Hippocampal formation (tissue), 2 donors: ENCODE measurements at places on chromosomes 5 and 9.

DNA sequence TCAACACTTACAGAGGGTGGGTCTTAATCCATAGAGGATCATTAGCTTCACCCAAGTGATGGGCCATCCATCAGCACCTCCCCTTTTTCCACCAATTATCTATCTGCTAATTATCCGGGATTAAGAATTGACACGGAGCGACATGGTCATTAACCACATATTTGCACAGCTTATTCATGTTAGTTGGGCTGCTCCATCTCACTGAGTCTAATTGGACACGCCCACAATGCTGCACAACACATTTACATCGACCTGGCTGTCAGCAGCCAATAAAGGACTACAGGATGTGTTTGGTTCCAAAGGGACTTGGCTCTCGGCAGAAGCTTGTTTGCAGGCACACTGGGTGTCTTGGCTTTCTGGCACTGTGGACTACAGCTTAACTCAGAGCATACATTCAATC lies 21.6 kb downstream of the FOXE1 start:
- DNase-seq = no peak

- DNase-seq = no peak
Observed at GRCh38 chr9:81801190-81801589, 111.8 kb upstream of the TLE1 start.

DNA sequence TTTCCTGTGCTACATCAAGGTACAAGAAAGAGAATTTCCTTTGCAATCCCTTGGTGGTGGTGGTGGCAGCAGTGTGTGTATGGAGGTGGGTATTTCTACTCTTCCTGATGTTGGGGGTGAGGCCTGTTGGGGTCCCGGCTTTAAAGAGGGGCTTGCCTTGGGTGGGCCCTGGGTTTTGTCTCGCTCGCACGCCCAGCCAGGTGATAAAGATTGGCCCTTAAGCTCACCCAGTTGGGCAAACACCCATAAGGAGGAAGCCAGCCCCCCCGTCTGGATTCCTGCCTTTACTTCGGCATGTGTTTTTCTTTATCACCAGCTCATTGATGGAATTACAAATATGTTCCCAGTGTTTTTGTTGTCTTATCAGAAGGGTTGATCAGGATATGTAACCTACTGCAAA lies 16.0 kb upstream of the SARDH start:
- no peak for DNase-seq

DNA sequence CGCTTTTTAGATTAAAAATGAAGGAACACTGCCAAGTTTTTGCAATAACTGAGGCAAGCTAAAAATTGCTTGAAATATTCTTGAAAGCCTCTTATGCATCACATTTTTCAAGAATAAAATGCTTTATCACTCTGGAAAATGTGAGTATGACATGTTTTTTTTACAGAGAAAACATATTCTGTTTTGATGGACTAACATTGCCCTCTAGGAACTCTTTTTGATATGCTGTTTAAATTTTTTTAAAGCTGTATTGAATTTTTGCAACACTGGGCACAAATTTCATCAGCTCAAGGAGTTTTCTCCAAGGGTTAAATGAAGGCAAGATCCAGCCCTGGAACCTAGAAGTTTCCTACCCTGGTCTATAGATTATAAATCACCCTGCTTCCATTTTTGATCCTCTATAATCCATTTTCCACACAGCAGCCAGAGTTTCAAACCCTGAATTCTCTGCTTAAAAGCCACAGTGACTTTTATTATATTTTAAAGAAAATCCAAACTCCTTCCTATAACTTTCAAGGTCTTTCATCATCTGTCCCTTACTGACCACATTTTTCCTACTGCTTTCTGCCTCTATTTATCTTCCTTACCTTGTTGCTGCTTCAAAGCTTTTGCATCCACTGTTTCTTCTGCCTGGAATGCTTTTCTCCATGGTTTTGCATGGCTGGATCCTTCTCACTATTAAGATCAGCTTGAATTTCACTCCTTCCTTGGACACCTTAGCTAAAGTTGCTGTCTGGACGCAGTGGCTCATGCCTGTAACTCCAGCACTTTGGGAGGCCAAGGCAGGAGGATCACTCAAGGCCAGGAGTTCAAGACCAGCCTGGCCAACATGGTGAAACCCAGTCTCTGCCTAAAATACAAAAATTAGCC lies 60.9 kb downstream of the IL31RA start:
- DNase-seq = no peak

- no peak for DNase-seq
Observed at GRCh38 chr9:83472221-83472665, 66.0 kb downstream of the FRMD3 start.

GRCh38 chr5:72871366-72872024 lies 55.0 kb downstream of the TNPO1 start:
- DNase-seq = no peak

- no peak for DNase-seq
Observed at GRCh38 chr9:117649126-117649525, 55.1 kb upstream of the TLR4 start.

GRCh38 chr5:76960004-76960625 lies 7.3 kb downstream of the CRHBP start:
- DNase-seq = no peak

GRCh38 chr9:18994263-18994916 lies 38.6 kb downstream of the SAXO1 start:
- DNase-seq = no peak

DNA sequence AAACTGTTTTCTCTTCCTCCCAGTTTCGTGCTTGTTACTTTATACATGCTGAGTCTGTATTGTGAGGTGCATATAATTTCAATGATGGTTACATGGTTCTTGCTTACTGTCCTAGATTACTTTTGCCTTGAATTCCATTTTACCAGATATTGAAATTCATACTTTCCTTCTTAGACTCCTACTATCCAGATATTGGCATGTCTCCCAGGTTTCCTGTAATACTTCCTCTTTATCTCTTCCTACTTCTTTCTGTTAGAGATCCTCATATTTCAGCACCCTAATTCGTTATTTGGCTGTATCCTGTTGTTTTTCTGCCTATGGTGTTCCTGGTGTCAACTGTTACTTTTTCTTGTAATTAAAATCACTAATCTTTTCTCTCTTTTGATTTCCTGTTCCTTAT lies 522.1 kb downstream of the CCDC171 start:
- no peak for DNase-seq

DNA sequence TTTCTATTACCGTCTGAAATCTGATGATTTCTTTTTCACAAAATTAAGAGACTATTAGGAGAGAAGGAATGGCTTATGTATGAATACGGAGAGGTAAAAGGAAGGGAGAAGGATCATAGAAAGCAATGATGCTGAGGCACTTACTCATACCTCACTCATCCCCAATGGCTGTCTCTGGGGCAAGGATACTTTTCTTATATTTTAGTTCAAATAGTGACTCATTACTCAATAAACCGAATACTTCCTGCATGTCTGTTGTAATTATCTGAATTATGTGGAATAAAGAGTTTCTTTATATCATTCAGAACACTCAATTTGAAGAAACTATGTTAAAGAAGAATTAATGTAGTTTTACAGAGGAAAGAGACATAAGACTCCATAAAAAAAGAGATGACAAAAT lies 284.5 kb upstream of the NUDT12 start:
- DNase-seq = no peak

DNA sequence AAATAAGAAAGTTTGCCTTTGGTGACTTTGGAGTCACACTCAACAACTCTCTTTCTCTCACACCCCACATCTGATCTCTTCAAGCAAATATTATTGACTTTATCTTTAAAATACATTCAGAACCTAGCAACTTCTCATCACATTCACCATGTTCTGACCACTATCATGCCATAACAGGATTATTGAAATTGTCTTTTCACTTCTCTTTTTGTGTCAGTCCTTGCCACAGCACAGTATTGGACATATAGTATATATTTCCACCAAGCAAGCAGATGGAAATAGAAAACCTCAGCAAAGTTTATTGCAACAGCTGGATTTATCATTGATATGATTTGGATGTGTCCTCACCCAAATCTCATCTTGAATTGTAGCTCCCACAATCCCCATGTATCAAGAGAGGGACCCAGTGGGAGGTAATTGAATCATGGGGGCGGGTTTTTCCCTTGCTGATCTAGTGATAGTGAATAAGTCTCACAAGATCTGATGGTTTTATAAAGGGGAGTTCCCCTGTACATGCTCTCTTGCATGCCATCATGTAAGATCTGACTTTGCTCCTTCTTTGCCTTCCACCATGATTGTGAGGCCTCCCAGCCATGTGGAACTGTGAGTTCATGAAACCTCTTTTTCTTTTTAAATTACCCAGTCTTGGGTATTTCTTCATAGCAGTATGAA lies 26.9 kb upstream of the ITGA1 start:
- DNase-seq = no peak

- DNase-seq = peak; percentile 35
Observed at GRCh38 chr5:112604732-112605630, 132.7 kb upstream of the APC start.

GRCh38 chr9:23741351-23741750 lies 84.7 kb downstream of the ELAVL2 start:
- DNase-seq = no peak

GRCh38 chr5:73365990-73366667 lies 82.4 kb downstream of the FOXD1 start:
- DNase-seq = no peak

- DNase-seq = no peak
Observed at GRCh38 chr5:168950241-168950951, 350.5 kb downstream of the SLIT3 start.

DNA sequence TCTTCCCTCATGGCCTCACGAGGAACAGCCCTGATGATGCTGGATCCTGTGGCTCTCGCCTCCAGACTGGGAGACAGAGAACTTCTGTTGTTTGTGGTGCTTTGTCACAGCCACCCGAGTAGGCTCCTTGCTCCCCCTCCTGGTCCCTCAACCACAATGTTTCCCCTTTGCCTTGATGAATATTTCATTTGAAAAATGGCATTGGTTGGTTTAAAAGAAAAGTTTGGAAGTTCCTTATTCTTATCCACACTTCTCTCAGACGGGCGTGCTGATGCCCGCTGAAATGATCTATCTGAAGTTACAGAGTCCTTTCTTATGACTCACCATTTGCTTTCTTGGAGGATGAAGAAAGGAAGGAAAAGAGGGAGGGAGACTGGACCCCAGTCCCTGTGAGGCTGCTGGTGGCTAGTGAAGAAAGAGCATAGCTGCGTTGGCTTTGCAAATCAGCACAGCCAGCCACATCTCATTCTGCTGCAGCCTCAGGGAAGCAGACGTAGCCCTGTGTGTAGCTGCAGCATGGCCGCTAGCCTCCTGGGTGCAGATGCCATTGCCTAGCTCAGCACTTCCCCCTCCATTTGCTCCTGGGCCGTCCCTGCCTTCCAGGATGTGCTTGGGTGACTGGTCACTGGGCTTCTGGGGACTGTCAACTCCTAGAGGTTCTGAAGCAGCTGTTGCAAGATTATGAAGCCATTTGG lies 185.9 kb downstream of the ERCC6L2 start:
- DNase-seq = peak; percentile 18

- no peak for DNase-seq
Observed at GRCh38 chr9:98750364-98751060, 41.8 kb upstream of the GABBR2 start.

GRCh38 chr5:97009212-97009898 lies 73.5 kb downstream of the LNPEP start:
- DNase-seq = no peak

GRCh38 chr5:143033535-143034250 lies 263.5 kb downstream of the ARHGAP26 start:
- no peak for DNase-seq

GRCh38 chr9:136045595-136046553 lies 49.2 kb downstream of the NACC2 start:
- DNase-seq = no peak

GRCh38 chr5:58077416-58077815 lies 382.5 kb downstream of the PLK2 start:
- DNase-seq = no peak

DNA sequence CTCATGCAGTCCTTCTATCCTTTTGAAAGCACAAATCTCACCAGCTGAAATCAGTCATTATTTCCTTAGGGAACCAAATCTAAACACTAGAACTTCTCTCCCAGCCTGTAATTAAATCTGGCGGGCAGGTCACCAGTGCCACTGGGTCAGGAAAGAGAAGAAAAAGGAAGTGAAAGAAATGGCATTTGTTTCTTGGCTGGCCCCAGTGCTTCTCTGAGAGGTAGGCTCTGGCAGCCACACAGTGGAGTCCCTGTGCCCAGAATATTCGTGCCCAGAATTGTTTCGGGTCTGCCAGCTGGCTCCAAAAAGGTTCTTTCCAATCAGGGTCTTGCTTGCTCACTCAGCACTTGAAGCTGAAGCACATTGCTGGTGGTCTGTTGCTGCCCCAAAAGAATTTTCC lies 133.9 kb upstream of the MTAP start:
- DNase-seq = peak; percentile 41

DNA sequence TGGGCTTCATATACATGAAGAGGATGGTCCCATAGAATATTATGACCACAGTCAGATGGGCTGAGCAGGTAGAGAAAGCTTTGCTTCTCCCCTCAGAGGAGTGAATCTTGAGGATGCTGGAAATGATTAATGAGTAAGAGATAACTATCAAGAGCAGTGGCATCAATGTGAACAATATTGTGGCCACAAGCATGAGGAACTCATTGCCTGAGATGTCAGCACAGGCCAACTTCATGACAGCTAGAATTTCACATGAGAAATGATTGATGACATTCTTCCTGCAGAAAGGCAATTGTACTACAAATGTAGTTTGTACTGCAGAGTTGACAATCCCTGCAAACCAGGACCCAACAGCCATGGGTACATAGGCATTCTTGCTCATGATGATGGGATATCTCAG lies 586 bp downstream of the OR13C9 start:
- no peak for DNase-seq

DNA sequence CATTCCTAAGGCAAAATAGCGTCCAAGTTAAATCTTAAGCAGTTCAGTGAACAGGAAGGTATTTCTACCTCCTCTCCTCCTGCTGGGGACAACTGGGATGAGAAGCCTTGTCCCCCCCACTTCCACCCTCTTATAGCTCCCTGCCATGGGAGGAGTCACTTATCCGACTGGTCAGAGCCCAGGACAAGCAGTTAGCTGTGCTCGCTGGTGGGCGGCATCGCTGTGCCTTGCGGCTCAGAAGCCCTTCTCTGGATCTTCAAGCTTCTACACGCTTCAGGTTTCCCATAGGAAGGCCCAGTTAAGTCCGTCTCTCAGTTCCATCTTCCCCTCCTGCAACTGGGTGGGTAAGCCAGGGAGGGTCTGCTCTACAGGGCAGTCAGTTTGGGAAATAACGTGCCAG lies 77.2 kb downstream of the PAX5 start:
- no peak for DNase-seq

- no peak for DNase-seq
Observed at GRCh38 chr5:85921590-85921989, 696.2 kb upstream of the COX7C start.

DNA sequence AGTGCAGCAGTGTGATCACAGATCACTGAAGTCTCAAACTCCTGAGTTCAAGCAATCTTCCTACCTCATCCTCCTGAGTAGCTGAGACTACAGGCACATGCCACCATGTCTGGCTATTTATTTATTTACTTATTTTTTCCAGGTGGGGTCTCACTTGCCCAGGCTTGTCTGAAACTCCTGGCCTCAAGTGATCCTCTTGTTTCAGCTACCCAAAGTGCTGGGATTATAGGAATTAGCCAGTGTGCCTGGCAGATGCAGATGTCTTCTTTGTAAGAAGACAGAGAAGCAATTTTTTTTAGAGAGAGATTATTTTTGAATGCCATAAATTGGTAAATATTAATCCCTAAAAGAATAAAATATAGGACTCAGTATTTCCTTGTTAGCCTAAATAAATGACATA lies 54.3 kb downstream of the CHSY3 start:
- DNase-seq = no peak

- no peak for DNase-seq
Observed at GRCh38 chr5:133228316-133228715, 176.5 kb downstream of the HSPA4 start.

GRCh38 chr5:16570121-16570815 lies 46.5 kb downstream of the RETREG1 start:
- no peak for DNase-seq

- no peak for DNase-seq
Observed at GRCh38 chr9:13845460-13845859, 468.5 kb downstream of the NFIB start.
